ENCODE measurements at places on chromosomes 4 and X.

GRCh38 chr4:57193209-57193810 lies 83.1 kb upstream of the IGFBP7 start:
- no peak for DNase-seq

- no peak for DNase-seq
These were observed 22.3 kb upstream of the NAT8L start for GRCh38 chr4:2036866-2037265.

GRCh38 chrX:17560385-17560784 lies 176.9 kb upstream of the SCML1 start:
- no peak for DNase-seq

- DNase-seq = no peak
These were observed 19.6 kb downstream of the DOK7 start for GRCh38 chr4:3482707-3483106.

DNA sequence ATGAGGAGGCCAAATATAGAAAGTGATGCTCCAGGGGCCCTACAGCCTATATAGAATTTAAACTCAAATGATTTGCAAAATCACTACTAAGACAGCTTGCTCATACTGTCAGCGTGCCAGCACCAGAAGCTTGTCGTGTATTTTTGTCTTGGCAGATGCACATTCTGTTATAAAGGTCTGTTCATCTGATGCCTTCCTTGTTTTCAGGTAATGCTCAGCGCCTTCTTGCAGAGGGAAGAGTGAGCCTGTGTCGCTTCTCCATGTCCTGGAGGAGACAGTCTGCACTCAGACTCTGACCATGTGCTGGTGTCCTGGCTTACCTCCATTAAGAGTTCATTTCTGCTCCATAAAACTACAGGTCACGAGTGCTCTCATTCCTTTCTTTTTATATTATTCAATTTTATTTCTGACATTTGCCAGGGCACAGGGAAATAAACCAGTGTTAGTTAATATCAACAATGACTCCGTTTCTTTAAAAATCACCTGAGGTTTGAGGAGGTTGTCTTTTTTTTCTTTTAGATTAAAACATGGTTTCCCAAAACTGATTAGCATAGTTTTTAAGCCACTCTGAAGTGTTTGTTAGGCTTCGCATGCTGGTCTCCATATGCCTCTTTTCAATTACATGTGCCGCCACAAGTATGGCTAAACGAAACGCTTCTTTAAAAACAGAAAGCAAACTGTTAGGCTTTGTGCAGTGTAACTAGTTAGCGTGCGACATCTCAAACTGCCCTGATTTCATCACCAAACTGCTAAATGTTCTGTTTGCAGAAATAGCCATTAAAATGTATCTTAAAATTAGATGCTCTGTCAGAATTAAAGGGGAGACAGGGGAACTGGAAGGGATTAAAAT lies 215.2 kb upstream of the GK2 start:
- DNase-seq = no peak

GRCh38 chr4:103936653-103937145 lies 216.9 kb upstream of the TACR3 start:
- no peak for DNase-seq

DNA sequence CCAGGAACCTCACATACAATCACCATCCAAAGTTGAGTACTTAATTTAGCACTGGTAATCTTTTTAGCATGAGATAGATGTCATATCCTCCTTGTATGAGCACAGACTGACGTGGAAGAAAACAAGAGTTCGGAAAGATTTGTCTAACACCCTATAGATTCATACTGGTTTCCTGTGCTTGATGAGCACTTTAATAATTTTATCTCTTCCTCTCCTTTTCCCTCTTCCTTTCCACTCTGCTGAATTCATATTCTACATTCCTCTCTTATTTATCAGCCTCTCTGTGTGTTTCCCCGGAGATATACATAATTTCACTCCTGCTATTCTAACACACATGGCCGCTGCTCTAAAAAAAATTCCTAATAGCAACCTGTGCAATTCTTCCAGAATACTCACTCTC lies 273.9 kb downstream of the AFF2 start:
- DNase-seq = no peak

GRCh38 chr4:89113415-89113814 lies 2.1 kb downstream of the TIGD2 start:
- no peak for DNase-seq

GRCh38 chr4:100557306-100557705 lies 39.5 kb upstream of the EMCN start:
- no peak for DNase-seq

- no peak for DNase-seq
These were observed 81.8 kb upstream of the RBPJ start for GRCh38 chr4:26238778-26239679.

- DNase-seq = no peak
These were observed 19.1 kb upstream of the EGFL6 start for GRCh38 chrX:13550346-13550745.

GRCh38 chr4:57074744-57075143 lies 35.4 kb downstream of the IGFBP7 start:
- no peak for DNase-seq

- DNase-seq = no peak
These were observed 170.2 kb downstream of the ADGRA3 start for GRCh38 chr4:22345678-22346077.

DNA sequence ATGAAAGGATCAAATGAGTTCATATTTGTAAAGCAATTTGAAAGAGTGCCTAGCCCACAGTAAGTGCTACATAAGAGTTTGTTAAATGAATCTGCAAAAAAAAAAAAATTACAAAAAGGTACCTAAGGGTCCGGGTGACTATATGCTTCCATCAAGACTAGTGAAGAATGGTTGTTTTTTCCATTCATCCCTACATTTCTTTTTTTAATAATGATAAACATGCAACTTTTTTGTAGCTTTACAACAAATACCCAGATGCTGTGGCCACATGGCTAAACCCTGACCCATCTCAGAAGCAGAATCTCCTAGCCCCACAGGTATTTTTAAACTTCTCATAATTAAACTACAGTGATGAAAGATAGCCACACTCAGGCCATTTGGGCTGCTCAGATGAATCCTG lies 4.3 kb downstream of the SPP1 start:
- no peak for DNase-seq

DNA sequence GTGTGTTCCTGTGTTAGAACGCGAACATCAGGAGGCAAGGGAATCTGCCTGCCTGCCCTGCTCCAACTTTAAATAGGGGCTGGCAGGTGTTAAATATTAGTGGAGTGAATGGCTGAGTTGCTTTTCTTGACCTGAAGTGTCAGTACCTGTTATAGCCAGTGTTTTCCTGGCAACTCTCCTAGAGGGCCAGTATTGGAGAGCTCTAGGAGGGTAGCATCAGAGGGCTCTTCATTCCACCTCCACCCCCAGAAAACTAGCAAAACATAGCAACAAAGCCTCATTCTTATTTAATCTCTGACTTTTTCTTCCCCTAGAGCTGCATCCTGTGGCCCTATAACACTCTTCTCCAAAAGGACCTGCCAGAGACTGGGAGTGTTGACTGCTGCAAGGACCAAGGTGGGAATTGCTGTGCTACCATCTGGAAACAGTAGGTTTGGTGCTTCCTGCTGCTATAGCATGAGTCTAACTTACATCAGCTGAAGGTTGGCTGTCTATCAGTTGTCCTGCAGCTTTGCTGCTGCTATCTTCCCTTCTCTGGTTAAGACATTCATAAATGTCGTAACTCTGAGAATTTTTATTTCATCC lies 33.5 kb downstream of the SGMS2 start:
- no peak for DNase-seq

- no peak for DNase-seq
These were observed 155.9 kb upstream of the WDR1 start for GRCh38 chr4:10272511-10272910.

DNA sequence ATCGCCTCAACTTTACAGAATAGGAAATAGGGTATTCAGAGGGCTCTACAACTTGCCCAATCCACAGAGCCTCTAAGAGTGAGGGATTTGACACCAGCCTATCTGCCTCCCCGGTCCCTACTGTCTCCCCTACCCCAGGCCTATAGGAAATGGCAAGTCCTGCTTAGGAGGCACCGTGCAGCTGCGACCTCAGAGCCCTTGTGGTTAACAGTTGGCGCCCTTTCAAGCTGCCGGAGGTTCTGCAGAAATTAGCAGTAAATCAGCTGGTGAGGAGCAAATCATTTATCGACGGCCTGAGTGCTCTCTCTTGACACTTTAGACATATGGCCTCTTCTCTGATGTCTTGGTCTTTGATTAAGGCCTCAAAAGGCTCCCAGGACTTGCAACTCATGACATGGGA lies 96.9 kb downstream of the CLNK start:
- no peak for DNase-seq

- DNase-seq = no peak
These were observed 100.4 kb downstream of the WFS1 start for GRCh38 chr4:6369924-6370645.

DNA sequence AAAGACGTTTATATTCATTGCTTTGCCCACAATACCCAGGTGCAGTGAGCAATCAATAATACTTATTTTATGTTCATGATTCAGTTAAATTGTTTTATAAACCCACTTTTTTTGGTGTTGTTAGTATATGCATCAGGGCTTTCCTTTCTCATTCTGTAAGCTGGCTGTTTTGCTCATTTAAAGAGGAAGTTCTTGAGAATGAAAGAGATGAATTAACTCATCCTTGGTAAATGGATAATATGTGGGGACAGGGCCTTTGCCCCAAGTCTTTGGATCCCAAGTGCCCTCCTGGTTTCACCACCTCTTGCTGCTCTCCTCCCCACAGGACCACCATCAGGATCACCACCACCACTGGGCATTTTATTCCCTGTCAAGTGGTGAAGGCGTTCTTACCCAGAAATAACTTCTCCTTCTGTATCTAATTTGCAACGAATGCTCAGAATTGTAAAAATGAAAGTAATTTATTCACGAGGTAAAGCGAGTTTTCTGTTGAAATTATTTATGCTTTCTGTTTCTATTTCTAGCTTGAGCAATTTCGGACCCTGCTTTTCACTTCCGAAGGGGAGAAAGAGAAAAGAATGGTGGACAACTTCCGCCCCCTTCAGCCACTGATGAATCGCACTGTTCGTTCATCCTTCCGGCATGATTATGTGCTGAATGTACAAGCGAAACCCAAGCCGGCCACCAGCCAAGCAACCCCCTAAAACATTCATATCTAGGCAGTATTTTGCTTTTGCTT lies 8.2 kb upstream of the ZRSR2 start:
- no peak for DNase-seq

DNA sequence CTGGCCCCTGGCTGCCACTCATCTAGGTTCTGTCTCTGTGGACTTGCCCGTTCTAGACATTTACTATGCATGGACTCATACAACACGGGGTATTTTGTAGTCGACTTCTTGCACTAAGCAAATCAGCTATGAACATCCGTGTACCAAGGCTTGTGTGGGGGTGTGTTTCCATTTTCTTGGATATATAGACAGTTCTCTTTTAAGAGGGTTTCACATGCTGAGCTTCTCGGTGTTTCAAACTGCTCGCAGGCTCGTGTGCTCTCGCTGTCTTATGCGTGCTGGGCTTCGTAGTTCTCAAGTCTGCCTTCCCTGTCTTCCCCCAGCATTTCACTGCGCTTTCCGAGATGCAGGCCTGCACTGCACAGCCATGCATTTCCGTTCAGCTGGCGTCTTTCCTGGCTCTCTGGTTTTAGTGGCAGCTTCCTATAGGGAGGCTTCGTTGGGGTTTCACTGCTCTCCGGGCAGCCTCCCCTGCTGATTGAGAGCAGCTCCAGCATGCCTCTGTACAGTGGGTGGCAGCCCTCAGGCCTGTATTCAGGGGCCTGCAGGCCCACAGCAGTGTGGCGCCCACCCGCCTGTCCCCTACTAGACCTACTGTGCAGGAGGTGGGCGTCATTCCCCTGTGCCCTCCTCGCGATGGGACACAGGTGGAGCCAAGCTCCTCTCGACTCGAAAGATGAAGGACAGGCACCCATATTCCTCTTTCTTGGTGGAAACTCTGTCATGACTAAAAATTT lies 27.6 kb downstream of the ZBTB49 start:
- DNase-seq = no peak

- DNase-seq = no peak
These were observed 9.4 kb downstream of the ATP2B3 start for GRCh38 chrX:153526801-153527200.

GRCh38 chrX:103464072-103464773 lies 55.1 kb downstream of the RAB40A start:
- DNase-seq = no peak

DNA sequence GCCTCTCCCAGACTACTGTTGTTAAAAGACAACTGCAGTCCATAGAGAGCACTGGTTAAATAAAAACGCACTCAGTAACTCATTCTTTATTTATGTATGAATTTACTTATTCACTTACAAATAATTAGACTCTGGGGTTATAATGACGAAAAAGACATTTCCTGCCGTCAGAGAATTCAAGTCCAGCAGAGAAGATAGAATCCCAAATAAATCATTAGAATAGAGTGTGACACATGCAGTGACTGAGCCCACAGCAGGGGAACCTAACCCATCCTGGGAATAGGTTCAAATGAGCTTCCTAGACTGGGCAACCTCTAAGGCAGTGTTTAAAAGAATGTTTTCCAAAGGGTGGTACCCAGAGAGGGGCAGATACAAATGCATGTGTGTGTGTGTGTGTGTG lies 53.9 kb downstream of the FGFBP1 start:
- DNase-seq = no peak

DNA sequence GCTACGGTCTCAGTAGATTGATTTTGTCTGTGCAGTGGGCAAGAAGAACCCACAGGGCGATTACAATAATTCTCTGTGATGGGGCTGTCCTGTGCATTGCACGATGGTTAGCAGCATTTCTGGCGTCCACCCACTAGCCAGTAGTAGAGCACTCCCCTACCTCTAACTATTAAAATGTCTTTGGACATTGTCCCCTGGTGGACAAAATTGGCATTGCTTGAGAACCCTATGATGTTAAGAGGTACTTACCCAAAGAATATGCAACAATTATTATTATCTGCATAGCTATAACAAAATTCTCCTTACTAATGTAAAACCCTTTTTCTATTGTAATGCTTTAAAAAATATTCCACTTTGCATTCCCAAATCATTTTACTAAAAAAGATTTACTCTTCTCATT lies 109.5 kb upstream of the VCX3A start:
- DNase-seq = no peak

- DNase-seq = no peak
These were observed 31.6 kb downstream of the MTHFD2L start for GRCh38 chr4:74189331-74190043.

GRCh38 chr4:186617921-186618320 lies 62.6 kb upstream of the MTNR1A start:
- no peak for DNase-seq

Data from stimulated activated CD8-positive, alpha-beta memory T cell treated with anti-CD3 and anti-CD28 coated beads, Interleukin-7, amount 100 ng/mL, for 48 hours (primary cell).